ENCODE measurements at places on chromosomes 4 and X.

GRCh38 chr4:83285055-83285407 lies 433 bp upstream of the COQ2 start:
- peak; percentile 59 for DNase-seq

DNA sequence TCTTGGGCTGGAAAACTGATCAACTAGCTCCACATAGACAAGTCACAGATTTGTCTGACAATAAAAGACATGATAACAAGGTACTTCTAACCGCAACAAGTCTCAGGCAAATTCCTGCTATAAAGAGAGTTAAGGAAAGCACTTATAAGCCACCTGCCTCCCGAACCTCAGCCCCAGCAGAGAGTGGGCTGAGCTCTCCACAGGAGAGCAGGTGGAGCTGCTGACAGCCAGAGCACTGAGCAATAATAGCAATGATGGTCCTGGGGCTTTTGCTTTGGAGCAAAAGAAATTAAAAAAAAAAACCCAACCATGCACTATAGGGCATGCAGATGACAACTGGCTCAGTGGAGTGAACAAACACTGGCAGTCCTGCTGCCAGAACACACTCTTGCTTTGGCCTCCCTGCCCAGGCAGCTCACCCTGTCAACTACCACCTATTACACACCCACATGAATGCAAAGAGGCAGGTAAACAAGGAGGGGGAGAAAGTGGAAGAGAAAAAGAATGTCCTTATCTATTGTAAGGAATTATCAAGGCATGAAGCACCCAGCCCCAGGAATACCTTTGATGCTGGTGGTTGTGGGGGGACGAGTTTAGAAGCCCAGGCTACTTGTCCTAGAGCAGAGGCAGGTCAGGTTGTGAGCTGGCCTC lies 135.8 kb upstream of the DGKK start:
- no peak for DNase-seq

DNA sequence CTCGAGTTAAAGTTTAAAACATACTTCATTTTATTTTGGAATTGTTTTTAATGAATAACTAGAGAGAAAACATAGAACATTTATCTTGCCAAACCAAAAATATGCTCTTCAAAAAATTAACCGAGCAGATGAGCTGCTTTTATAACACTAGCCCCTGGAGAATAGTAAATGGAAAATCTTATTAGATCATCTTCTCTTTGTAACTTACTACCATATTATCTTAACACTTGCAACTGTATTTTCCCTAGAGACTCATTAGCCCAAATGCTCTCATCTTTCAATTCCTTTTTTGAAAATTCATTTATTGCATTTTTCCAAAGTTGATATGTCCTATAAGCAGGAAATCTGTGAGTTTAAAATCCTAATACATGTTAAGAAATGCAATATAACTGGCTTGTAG lies 143.3 kb downstream of the CAMK2D start:
- DNase-seq, result no peak

GRCh38 chrX:130623518-130623917 lies 221.7 kb downstream of the RBMX2 start:
- DNase-seq, result no peak

- DNase-seq, result no peak
Observed at GRCh38 chrX:12240491-12240890, 102.2 kb downstream of the FRMPD4 start.

- no peak for DNase-seq
Observed at GRCh38 chr4:905485-906338, 26.4 kb downstream of the GAK start.

DNA sequence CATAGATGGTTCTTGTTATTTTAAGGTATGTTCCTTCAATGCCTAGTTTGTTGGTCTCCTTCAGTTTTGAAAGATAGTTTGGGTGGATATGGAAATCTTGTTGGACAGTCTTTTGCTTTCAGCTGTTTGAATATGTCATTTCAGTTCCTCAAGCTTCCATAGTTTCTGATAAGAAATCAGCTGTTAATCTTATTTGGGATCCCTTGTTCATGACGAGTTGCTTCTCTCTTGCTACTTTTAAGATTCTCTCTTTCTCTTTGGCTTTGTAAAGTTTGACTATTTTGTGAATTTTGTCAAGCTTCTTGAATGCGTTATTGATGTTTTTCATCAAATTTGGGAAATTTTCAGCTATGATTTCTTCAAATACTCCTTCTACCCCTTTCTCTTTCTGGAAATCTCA lies 129.5 kb downstream of the GNL3L start:
- DNase-seq, result no peak

DNA sequence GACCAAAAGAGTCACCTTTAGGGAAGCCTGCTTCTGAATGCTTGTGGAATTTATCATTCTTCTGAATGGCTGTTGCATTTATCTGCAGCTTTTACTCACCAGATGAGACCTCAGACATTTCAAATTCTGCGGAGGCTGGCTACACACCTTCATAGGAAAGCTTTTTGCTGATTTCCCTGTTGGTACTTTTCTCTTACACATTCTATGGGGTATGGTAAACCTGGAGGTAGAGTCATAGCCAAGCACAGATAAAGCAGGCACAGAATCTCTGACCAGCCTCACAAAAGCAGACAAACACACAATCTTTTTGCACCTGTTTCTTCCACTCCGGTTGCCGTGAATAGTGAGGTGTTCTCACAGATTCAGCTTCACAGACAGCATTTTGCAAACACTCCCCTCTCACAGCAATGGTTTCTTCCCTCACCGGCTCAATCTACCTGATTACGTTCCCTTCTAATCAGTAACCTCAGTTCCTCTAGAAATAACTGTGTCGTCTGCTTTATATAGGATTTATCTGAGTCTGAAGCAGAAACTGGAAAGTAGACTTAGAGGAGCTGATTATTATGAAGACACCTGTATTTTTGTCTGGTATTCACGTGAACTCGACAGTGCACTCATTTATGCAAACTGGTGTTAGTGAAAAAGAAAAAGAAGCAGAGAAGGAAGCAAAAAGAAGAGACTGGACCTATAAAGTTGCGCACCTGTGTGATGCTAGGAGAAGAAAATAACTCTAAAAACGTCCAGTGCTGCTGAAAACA lies 83.1 kb downstream of the DMD start:
- DNase-seq, result no peak

GRCh38 chr4:7307394-7308099 lies 115.2 kb downstream of the SORCS2 start:
- no peak for DNase-seq

DNA sequence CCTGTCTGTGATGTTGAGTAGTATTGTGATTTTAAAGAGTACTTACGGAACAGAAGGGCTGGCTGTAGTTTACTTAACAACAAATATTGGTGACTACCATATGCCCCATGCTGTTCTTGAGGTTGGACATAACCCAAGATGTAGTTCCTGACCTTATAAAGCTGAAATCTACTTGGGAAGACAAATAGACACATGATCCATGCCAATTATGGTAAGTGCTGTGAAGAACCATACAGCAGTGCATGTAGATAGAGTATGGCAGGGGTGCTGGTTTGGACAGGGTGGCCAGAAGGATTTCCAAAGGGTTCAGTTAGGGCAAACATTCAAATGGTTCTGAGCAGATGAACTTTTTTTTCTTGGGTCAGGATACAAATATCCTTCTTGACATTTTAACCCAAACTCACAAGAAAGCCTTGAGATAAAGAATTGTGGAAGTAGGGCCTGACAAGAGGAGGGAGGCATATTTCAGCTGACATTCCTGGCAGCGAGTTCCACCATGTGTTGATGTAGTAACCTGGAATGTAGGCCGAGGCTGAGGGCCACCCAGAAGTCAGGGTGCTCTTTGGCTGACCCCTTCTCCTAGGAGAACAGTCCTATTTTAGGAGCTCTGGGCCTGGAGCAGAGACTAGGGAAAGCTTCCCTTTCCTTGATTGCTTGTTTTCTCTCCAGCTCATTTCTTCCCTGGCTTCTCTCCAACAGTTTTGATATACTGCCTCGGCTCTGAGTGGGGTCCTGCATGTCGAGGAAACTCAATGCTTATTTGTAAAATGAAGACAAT lies 74.2 kb downstream of the FREM3 start:
- DNase-seq, result no peak

DNA sequence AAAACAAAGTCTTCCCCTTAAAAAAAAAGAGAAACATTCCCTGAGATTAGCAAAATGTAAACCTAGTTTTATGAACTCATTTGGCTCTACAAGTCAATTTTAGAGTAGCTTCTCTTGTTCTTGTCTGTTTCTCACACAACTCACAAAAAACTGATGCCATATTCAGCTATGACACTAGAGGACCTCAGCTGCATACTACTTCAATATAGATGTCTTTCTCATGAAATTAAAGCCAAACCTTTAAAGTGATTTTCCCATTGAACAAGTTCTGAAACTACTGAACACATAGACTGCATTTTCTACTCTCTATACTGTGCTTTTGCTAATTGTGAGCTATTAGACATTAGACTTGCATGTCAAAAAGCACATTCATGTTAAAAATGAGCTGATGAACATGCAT lies 49.8 kb downstream of the TBCK start:
- no peak for DNase-seq

GRCh38 chr4:10758906-10759305 lies 74.3 kb upstream of the CLNK start:
- no peak for DNase-seq

DNA sequence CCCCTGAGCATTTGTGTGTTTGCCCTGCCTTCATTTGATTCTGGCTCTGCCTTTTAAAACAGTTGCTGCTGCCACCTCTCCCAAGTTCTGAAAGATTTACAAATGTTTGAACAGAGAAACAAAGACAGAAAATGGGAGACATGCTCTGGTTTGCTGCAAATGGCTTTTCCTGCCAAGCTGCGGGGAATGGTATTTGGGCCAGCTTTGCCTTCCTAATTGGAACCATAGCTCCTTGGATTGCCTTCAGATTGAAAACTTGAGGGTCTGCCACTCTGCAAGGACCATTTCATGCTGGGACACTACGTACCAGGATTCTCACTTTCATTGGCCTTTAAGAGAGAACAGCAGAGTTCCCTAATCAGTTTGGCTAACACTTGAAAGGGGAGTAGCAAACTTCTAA lies 74.9 kb downstream of the NHS start:
- DNase-seq, result no peak

GRCh38 chr4:8325291-8325973 lies 55.9 kb downstream of the HTRA3 start:
- DNase-seq, result no peak

GRCh38 chrX:53288189-53288588 lies 6.8 kb upstream of the IQSEC2 start:
- no peak for DNase-seq

- no peak for DNase-seq
Observed at GRCh38 chr4:118981171-118981838, 92.7 kb downstream of the SYNPO2 start.

DNA sequence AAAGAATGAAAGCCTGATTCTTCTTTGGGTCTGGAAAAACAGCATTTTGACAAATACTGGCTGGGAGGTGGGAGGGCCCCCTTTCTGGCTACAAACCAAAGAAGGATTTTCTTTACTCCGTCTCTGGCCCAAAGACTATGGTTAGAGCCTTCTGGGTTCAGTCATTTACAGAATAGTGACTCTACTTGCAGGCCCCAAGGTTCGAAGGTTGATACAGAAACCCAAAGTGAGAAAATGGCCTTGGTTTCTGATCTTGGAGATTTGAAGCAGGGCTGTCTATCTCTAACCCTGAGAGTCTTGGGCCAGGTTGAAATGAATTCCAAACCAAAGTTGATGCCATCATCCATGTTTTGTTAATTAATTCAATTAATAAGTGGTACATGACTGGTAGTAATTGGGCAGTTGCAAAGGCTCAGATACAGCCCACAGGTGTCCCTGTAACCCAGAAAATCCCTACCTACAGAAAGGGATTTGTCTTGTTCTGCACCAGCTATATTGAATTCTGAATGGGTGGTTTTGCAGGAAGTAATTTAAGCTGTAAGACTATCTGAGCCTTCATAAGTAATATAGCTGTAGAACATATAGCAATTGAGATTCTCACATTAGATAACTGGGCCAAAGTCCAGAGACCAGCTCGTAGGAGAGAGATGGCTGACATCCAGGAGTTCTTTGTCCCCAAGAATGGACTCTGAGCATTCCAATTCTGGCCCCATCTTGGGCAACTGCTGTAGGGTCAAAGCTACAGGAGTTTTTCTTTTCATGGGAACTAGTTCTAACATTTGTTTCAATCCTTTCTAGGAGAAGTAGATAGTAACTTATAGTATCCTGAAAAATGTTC lies 34.5 kb downstream of the CHRNA9 start:
- no peak for DNase-seq

DNA sequence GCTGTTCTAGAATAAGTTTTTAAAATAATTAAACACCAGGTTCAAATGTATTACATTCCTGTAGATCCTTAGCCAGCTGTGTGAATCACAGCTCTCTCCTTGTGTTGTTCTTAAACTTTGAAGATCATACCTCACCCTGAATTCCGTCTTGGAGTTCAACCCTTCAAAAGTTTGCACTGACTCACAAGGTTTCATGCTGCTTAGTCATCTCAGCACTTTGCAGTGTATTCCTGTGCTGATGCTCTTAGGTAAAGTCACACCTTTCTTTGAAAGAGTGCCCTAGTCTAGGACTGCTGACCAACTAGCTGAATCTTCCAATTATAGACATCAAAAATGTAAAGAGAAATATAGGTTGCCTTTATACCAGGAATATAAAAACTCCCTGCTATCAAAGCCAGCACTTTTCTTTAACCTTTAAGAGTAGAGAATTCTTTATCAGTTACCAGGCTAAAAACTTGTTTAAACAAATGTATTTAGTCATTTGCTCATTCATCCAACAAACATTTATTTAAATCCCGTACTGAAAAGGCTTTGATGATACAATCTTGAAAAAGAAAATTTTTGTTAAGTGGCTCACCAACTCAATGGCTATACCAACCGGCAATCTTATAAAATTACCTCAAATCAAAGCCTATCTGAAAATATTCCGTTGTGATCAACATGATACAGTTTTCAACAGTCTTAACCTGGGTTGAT lies 169.7 kb downstream of the RAP1GDS1 start:
- no peak for DNase-seq

- no peak for DNase-seq
Observed at GRCh38 chrX:132009350-132009749, 13.8 kb upstream of the STK26 start.

DNA sequence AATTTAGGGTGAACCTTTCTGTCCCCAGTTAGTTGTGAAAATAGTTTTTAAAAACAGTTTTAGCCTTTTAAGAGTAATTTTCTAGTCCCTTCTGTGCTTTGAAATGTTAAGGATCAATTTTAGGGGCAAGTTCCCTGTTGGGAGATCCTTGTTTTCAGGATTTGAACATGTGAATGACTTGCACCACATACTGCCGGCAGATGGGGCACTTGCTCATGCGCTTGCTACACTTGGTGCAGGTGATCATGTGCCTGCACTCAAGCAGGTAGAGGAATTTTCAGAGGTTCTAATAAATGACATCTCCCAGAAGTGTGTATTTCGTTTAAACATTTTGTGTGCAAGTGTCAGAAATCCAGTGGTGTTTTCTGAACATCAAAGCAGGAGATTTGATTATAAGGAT lies 195.9 kb downstream of the CHM start:
- DNase-seq, result no peak

- DNase-seq, result no peak
Observed at GRCh38 chr4:6876440-6876839, 33.2 kb upstream of the TBC1D14 start.

GRCh38 chrX:11787564-11787963 lies 29.5 kb downstream of the MSL3 start:
- DNase-seq, result peak; percentile 77

GRCh38 chr4:153346563-153346962 lies 2.1 kb downstream of the MND1 start:
- no peak for DNase-seq

Data from stimulated activated effector memory CD8-positive, alpha-beta T cell treated with anti-CD3 and anti-CD28 coated beads, Interleukin-12 subunit alpha, Interleukin-12 subunit beta, amount 100 ng/mL, for 72 hours (primary cell).